ENCODE measurements at places on chromosomes 6 and 20. TPM values are rescaled to one million over a fixed set of nuclear protein-coding genes. Genes with fewer than 3 reads are reported as not detected.

DNA sequence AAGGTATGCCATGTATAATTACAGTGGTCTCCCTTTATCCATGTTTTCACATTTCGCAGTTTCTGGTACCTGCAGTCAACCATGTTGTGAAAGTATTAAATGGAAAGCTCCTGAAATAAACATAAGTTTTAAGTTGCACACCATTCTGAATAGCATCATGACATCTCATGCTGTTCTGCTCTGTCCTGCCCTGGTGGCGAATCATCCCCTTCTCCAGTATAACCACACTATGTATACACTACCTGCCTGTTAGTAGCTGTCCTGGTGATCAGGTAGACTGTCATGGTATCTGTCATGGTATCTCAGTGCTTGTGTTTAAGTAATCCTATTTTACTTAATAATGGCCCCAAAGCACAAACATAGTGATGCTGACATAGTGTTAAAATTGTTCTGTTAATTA lies 97.1 kb downstream of the ZFAND3 start:
- no peak for DNase-seq

GRCh38 chr6:56663344-56663743 lies 20.7 kb upstream of the DST start:
- no peak for DNase-seq

DNA sequence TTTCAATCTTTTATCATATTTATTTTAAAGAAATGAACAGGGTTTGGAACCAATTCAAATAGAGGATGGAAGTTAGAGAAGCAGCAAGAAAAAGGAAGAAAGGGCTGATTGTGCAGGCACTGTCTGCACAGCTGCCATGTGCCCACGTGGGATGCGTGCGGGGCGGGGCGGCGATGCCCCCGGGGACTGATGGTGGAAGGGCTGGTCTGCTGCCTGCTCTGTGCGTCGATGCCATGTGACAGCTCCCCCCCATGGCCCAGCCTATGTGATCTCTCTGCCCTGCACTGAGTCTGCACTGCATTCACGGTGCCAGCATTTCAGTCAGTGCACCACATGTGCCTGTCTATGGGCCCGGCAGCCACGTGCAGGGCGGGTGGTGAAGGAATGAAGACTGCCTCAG lies 96.4 kb downstream of the IRF4 start:
- DNase-seq, result no peak

GRCh38 chr6:41488433-41489119 lies 57.6 kb upstream of the FOXP4 start:
- peak; percentile 85 for DNase-seq

DNA sequence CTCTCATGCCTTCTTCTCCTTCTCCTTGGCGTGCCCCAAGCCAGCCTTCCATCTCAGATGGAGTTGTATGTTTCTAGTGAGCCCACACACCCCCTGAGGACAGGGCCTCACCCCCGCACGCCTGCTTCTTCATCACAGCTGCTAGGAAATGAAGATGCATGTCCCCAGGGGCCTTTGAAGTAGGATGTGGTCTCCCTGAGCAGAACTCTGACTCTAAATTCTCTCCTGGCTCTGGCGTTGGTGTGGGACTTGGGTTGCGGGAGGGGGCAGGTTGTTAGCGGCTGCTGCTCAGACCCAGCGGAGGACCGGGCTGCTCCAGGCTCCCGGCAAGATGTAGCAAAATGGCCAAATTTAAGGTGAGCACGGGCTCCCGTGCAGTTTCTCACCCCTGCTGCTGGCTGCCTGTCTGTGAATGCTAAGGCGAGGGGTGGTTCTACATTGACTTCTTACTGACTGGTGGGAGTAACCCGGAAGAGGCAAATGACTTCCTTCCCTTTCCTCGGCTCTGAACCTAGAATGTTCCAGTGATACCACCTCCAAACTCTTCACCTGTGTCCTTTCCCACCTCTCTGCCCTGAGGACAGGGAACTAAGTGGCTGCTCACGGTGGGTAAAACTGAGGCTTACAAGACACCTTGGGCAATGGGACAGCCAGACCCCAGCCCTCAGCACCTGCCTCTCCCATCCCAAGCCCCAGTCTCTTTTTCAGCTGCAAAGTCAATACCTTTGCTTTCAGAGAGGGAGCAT lies 8.8 kb downstream of the SYNJ2 start:
- no peak for DNase-seq

- peak; percentile 87 for DNase-seq
Measured at GRCh38 chr20:7113577-7114466, 346.3 kb downstream of the BMP2 start.

The FAM83B gene
- polyA plus RNA-seq, result 0.77 TPM

The TUBE1 gene
- polyA plus RNA-seq, result 13.6 TPM

The FAM83D gene
- polyA plus RNA-seq, result 1.2 TPM

The SNAI1 gene
- 4.5 TPM for polyA plus RNA-seq
